Esophagus mucosa (tissue), 1 donor: ENCODE measurements at places on chromosomes 7 and 10.

- ATAC-seq = no peak
Observed at GRCh38 chr7:38756521-38756920, 125.3 kb upstream of the AMPH start.

- peak; percentile 32 for ATAC-seq
Observed at GRCh38 chr10:24034571-24034970, 174.4 kb upstream of the KIAA1217 start.

DNA sequence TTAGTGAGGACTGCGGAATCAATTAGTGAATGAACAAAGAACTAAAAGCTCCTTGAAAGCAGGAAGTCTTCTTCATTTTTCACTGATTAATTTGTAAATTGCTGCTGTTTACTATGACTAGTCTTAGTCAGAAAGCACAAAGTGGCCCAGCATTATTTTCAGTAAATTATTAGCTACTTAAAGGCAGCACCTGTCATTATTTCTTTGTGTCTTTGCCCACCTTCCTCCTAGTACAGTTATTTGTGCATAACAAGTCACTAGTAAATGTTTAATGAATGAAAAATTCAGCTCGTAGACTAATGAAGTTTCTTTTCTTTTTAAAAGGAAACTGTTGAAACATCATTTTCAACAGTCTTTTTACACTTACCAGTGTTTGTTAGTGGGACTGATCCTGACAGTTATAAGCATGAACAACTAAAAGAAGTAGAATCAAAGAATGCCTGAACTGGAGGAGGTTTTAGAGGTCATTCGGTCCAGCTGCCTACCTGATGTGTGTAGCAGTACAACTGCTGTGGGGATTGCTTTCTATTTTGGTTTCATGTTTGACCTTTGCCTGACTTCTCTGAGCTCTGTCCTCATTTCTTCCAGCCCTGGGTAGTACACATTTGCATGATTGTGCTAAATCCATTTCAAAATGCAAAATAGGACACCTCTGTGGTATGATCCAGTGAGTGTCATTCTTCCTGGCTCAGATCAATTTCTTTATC lies 140.0 kb upstream of the PHYHIPL start:
- no peak for ATAC-seq

DNA sequence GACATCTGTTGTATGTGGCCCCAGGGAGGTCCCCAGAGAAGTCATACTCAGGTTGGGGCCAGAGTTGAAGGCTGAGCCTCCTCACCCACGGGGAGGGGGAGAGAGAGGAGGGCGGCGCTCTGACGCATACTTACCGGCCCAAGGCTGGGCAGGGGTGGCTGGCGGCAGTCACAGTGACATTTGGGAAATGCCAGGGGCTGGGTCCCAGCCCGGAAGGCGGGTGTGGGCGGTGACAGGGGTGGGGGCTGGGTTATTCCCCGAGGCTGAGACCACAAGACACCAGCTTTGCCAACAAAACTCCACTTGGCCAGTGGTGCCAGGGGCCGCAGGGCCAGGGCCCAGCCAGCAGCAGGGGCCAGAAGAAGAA lies 41.1 kb downstream of the RASGEF1A start:
- no peak for ATAC-seq

DNA sequence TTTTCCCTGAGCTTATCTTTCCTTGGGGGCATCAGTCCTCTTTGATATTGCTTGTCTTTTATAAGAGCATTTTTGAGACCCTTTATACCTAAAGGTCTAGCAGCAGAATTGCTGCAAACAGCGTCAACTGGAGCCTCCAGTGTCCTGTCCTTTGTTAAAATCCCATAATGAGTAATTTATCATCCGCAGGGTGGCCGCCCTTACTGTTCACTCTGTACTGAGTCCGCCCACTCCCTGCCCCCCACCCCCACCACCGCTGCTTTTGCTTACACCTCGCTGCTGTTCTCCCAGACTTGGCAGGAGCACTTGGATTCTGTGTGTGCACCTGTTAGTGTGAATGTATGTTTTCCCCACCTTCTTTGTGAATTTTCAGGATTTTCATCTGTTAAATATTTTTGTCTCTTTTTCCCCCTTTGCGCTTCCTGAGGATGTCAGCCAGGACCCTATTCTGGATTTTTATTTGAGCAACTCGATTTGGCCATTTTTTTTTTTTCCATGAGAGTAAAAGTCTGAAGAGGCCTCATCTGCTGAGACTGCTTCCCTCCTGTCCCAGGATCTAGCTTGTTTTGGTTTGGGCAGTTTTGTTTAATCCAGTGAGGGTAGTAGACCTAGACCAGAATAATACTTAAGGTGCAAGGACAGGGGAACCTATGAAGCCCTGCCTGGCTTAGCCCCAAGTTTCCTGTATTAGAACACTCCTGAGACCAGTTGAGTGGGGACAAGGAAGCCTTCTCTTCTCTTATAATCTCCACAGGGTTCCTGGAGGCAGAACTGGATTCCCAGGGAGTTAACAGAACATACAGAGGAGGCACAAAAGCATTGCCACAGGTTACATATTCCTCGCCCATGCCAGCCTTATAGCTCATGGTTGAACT lies 8.2 kb downstream of the AGFG2 start:
- ATAC-seq = no peak

DNA sequence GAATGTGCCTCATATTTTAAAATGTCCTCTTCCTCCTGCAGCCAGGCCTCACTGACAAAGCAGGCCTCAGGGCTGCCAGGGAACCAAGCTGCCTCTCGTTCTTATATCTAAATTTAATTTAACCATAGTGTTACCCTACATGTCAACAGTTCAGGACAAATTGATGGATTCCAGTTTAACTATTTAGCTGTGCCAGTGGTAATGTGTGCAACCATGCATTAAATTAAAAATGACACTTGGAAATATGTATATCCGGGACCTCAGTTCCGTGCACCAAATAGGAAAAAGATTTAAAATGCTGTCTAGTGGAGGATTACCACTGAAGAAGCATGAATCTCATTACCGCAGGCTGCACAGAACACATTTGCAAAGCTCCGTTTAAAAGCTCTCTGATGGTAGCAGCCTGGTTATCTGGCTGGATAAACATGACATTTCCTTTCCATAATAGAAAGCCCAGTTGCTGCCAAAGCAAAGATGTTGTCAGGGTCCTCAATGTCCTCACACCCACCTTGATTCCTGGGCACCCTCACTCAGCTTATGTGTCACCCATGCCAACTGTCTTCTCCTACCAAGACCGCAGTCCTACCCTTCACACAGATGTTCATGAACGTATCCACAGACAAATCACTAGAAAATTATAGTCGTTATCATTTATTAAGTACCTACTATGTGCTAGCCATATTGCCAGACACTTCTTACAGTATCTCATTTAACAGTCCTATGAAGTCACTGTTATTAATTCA lies 73.3 kb upstream of the FRMD4A start:
- ATAC-seq = no peak

DNA sequence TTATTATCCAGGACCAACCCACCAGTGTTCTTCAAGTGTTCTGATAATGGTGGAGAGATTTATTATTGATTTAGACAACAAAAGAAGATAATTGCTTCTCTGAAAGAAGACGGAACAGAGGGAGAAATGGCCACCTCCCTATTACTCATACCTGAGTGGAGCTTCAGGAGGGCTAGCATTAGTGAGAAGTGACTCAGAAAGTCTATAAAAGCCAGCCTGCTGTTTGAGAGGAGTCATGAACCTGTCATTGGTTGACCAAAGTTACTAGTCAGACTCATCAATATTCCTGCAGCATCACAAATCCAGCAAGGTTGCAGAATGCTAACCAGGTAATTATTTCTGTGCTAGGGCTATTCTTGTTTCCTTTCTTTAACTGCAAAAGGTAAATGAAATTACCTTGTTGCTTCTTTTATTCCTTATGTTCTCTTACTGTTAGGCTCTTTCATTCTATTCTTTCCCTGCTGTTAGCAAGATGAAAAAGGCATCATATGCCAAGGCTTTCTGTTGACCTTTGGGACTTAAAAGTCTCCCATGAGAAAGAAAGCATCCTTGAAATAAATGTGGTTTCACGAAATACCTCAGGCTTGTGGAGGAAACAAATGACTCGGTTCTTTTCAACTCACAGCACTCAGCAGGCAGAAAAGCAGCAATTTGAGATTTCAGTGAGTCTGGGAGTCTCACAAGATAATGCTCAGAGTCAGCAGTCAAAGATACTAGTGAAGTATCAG lies 256.4 kb upstream of the PHYHIPL start:
- ATAC-seq = peak; percentile 90

GRCh38 chr7:95298091-95298490 lies 26.2 kb downstream of the PON1 start:
- ATAC-seq = no peak
